ENCODE measurements at places on chromosomes 4 and X.

GRCh38 chrX:46152756-46153155 is 392.5 kb downstream of the ZNF674 start:
- DNase-seq, result no peak

DNA sequence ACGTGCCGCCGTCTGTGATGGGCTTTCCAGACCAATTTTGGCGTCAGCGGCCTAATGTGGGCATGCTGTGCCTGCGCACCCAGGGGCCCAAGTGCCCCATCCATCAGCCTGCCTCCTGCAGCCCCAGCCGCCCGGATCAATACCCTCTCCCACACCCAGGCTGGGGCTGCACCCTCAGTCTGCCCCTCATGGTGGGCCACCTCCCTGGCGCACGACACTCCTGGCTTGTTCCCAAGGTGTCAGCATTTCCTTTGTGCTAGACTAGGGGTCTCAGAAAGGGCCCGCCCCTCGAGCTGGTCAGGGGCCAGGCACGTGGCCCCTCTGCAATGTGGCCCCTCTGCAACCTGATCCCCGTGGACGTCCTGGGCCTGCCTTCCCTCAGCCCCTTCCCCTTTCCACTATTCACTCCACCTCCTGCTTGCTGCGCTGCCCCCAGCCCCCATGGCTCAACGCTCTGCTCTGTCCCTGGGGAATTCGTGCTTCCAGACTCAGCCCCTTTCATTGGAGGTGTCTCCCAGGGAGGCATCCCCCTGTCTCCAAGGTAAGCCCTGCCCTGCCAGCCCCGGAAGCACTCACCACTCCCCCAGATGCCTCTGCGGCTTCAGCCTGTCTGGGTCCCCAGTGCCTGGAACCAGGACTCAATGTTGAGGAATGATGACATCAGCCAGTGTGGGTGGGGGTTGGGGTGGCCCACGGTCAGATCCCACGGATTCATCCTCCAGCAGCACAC is 130.8 kb downstream of the HMX1 start:
- no peak for DNase-seq

DNA sequence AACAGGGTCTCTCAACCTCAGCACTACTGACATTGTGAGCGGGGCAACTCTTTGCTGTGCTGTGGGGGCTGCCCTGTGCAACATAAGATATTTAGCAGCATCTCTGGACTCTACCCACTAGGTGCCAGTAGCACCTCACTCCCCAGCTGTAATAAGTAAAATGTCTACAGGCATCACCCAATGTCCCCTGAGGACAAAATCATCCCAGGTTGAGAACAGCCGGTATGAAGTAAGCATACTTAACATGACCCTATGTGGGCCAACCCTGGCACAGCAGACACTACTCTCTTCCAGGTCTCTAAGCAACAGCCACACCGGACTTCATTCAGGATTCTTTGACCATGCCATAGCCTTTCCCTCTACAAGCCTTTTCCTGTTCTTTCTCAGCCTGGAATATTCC is 10.5 kb upstream of the MGST2 start:
- DNase-seq, result no peak

DNA sequence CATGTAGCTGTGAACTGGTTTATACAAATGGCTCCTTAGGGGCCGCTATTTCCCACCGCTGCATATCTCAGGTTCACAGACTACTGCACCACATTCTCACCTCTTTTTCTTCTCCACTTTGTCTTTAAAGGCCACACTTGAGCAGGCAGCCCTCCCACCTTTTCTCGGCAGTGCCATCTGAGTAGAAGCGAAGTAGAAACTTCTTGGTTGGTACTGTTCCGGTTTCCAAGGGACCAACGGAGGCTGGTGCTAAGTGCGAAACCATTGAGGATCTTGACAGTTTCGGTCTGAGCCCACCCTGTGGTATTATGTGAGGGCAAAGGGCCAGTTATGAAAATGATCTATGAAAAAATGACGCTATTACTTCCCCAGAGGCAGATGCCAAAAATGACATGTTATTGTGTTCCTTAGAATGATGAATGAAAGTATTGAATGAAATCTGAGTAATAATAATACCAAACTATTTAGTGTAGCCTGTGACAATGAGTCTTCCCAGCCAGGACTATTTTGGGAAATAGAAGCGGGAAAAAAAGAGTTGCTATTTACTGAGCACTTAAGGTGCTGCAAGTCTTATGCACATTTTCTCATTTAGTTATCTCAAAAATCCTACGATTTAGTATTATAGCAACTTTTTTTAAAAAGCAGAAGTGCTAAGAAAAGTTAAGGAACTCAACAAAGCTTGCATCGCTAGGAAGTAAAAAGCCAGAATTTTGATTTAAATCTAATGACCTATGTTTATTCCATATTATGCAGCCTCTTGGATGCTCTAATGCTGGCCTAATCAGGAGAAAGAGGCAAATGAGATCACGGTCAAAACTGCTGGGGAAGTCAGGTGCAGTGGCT is 29.6 kb upstream of the CHRNA9 start:
- DNase-seq, result no peak

GRCh38 chr4:133151341-133151690 is 2.2 kb downstream of the PCDH10 start:
- DNase-seq, result no peak

DNA sequence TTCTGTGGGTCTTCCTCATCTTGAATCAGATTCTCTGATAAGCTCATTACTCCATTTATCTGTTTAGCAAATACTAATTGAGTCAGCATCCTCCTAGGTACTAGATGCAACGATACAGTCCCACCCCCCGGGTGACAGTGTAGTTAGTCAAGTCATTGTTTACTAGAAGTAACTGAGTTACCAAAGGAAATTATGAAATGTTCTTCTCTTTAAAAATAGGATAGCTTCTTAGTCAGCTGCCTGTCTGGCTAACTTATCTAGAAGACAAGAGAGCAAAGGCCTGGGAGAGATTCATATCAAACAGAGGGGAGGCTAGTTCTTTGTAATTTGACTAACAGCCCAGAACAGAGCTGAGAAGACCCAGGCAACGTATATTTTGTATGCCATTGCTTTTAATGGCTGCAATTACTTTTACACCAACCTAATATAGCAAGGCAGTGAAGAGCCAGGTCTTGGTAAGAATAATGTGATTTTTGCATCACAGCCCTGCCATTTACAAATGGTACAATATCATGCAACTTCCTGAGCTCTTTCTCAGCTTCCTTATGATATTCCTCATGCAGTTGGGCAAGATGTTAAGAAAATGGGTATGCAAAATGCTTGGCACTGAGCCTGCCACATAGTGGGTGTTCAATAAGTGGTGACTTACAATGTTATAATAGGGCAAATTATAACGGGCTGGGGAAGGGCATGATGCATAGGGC is 149.9 kb downstream of the CHIC2 start:
- DNase-seq, result no peak

DNA sequence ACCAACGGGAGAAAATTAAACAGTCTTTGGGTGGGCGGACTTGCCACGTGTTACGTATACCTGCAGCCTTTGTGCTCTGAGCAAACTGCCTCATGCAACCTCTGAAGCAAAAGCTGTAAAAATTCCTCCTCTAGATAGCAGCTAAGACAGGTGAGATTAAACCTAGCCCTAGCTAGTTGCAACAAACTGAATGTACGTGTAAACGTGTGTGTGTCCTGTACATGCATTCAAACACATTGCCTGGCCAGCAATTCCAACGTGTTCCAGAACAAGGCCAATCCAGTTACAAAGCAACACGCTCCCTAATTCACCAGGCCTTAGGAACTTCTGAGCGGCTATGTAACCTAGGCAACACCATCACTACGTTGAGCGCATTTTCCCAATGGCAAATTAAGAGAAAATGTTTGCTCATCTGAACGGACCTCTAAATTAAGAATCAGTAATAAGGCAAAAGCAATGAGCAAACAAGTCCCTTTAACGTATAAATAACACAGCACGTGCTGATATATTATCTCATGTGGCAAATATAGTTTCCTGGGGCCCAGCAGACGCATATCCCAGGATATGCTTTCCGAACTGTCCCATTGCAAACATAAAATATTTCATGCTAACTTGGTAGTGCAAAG is 792 bp downstream of the PPID start:
- DNase-seq, result no peak

DNA sequence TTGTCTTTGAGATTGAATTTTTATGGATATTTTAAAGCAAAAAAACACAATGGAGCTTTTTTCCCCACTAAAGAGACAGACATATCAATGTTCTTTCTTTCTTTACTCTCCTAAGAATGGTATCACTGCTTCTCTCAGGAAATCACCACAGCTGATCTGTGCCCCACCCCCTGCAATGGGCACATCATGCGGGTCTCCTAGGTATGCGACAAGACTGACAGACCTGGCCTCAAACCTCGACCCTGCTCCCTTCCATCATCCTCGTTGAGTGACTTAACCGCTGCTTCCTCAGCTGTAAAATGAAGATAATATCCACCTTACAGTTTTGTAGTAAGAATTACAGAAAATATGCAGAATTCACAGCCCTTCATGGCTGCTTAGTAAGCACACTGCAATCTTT is 58.3 kb downstream of the LEF1 start:
- no peak for DNase-seq

- no peak for DNase-seq
Observed at GRCh38 chr4:14807856-14808255, 194.4 kb upstream of the CPEB2 start.

DNA sequence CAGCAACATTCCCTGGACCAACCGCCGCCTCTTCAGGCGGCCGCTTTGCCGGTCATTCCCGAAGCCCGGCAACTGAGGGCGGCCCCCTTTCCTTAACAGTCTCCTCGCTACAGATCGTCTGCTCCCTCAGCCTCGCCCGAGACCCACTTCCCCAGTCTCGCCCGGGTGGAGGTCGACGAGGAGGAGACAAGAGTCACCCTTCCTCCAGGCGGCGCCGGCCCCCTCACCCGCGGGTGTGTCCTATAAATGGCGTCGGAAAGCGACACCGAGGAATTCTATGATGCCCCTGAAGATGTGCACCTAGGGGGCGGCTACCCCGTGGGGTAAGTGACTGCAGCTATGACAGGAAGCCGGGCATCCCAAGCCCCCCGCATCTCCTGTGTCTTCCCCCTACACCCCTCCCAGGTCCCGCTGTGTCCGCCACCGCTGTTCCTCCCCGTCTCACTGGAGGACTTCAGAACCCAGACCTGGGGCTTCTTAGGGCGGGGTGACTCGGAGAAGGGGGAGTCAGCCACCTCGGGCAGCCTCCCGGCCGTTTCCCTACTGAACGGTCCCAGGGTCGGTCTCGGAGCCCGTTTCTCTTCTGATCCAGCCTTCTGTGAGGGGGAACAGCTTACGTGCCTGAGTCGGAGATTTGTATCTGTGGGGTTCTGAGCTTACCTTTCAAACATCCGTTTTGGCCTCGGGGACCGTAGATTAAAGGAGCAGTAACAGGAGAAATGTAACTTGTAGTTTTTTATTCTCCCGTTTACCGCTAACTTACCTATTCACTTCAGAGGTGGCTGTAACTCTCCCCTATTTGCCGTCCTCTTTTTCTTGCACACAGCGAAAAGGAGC is 570 bp downstream of the WDR44 start:
- DNase-seq, result peak; percentile 53

- DNase-seq, result no peak
Observed at GRCh38 chr4:59068722-59069418, 1958.7 kb upstream of the IGFBP7 start.

GRCh38 chrX:140502491-140503237 is 2.2 kb downstream of the SOX3 start:
- no peak for DNase-seq

DNA sequence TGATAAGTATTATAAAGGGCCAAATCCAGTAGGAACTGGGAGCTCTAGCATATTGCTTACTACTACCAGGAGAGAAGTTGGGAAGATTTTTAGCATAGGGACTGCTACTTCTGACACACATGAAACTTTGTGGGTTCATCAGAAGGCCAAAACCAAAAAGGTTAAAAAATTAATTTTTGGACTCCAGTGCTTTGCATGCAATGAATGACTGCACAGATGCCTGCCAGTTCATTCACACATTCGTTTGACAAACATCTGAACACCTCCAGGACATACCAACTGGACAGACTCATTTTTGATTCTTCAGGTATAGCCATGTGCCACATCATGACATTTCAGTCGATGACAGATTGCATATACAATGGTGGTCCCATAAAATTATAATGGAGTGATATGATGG is 79.8 kb downstream of the MID1IP1 start:
- no peak for DNase-seq

DNA sequence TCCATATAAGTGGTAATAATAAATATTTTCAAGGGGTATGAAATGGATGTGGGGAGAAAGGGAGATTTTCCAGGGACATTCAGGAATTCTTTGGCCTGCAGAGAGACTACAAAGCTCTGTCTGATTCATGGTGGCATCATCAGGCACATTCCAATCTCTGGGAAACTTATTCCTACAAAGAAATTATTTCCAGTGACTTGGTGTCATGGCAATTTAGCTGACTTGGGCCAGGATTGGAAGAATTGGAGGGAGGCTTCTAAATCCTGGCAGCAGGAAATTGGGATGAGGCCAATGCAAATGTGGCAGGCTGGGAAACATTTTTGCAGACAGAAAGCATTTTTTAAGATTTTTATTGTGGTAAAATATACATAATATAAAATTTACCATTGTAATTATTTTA is 204.6 kb downstream of the RTL9 start:
- DNase-seq, result no peak

GRCh38 chr4:147363514-147363913 is 117.4 kb upstream of the EDNRA start:
- no peak for DNase-seq

- DNase-seq, result no peak
Observed at GRCh38 chr4:151323667-151324066, 1.7 kb downstream of the SH3D19 start.

- no peak for DNase-seq
Observed at GRCh38 chrX:1535241-1536041, 1.5 kb downstream of the P2RY8 start.

- no peak for DNase-seq
Observed at GRCh38 chrX:148035380-148035779, 54.2 kb downstream of the FMR1NB start.

- no peak for DNase-seq
Observed at GRCh38 chr4:73341454-73341853, 62.6 kb upstream of the ALB start.

DNA sequence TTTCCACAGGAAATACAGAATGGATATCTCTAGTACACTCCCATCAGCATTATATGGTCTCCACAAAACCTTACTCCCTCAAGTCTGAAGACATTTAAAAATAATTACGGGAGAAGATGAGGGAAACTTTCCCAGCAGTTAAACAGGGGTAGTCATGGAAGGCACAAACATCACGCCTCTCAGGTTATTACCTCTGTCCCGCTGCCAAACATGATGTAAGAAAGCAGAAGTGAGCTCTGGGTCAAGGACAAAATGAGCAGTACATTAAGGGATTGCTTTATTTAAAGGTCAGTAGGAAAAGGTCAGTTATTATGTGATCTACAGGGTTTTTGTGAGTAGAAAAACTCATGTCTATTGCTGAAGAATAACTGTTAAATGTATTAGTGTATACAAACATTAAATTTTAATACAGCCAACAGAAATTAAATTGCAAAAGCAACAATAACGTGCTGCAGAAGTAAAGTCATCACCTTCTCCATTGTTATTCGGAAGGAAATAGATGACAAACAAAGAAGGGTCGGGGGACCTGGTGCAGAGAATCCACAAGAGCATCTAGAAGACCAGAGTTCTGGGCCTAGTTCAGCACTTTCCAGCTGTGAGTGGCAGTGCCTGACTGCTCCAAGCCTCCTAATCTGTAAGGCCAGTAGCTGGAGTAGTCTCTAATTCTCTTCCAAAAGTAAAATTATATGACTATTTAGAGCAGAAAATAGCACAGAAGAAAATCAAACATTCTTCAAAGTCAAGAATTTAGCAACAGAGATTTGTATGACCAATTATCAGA is 171.2 kb downstream of the PPP3CA start:
- no peak for DNase-seq

GRCh38 chr4:15234856-15235126 is 193.0 kb upstream of the C1QTNF7 start:
- DNase-seq, result no peak
